ENCODE measurements at places on chromosomes 2 and 18.

DNA sequence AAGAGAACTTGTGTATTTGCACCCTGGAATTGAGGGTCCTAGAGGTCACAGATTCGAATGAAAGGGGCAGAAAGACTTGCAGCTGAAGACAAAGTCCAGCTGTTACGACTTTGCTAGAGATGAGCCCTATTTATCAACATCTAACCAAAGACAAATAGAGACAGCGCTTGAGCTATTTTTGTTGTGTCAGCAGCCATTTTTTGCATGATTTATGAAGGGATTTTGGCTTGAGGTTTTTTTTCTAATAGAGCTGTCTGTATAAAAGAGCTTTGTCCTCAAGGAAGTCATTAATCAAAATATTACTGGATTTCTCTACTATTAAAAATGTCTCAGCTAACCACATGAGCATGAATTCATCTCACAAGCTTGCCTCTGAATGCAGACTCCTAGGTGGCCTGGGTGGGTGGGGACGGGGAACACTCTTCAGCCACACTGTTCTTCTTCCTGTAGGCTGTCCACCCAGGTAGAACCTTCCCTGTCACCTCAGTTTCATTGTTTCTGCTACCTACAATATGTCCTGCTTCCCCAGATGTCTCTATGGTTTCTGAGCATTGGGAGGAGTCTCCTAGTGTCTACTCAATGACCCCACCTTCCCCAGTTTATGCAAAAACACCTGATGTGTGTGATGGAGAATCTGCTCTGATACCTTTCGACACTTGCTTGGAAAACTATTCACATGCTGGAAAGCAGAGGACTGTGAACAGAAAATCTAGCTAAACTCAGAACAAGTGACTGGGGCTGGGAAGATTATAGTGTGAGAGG is 7.2 kb upstream of the CD226 start:
- no peak for DNase-seq

- no peak for DNase-seq
Measured at GRCh38 chr18:3538954-3539617, 89.1 kb downstream of the TGIF1 start.

DNA sequence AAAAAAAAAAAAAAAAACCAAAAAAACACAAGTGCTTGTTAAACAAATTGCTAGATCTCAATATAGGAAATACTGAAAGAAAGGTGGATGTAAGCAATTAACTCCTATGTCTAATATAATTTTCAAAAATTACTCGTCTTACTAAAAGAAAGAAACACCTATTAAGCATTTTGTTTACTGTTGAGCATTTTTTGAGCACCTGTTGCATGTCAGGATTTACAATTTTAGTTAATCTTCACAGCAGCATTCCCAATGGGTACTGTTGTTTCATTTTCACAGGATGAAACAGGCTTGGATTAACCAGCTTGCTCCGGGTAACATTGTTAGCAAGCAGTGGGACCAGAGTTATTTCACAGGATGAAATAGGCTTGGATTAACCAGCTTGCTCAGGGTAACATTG is 4.8 kb downstream of the ZNF638 start:
- no peak for DNase-seq

GRCh38 chr18:38496222-38496793 is 930.7 kb upstream of the CELF4 start:
- no peak for DNase-seq

DNA sequence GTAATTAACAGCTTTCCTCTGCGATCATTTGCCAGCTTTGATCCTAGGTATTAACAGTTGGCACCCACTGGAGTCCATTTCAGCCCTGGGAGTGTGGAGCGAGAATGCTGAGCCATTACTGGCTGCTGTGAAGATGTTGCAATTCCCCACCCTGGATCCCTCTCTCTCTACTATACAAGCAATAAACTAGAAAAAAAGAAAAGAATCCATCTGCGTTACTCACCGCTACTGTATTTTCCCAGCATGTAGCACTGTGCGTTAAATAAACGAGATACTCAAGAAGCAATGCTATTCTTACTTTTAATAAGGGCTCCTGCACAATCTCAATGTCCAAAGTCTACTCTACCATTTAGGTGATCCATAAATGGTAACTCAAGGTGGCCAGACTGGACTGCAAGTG is 8.5 kb downstream of the RTTN start:
- no peak for DNase-seq

GRCh38 chr2:126663184-126663963 is 7.4 kb downstream of the GYPC start:
- no peak for DNase-seq

DNA sequence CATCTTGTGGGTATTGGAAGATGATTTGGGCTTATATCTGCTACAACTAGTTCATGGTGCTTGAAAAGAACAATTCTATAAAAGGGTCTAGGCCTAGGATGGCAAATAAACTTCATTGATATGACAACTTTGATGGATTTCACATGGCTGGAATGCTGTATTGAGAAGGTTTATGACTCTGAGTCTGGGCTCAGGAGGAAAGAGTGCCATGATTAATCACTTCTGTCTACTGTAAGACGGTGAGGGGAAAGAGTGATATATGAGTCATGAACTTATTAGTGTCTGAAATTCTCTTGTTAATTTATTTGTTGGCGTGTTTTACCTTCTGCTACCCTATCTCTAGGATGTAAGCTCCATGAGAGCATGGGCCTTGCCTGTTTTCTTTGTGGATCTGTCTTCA is 17.0 kb upstream of the ADCYAP1 start:
- no peak for DNase-seq

GRCh38 chr2:159193791-159194190 is 92.7 kb downstream of the WDSUB1 start:
- no peak for DNase-seq

DNA sequence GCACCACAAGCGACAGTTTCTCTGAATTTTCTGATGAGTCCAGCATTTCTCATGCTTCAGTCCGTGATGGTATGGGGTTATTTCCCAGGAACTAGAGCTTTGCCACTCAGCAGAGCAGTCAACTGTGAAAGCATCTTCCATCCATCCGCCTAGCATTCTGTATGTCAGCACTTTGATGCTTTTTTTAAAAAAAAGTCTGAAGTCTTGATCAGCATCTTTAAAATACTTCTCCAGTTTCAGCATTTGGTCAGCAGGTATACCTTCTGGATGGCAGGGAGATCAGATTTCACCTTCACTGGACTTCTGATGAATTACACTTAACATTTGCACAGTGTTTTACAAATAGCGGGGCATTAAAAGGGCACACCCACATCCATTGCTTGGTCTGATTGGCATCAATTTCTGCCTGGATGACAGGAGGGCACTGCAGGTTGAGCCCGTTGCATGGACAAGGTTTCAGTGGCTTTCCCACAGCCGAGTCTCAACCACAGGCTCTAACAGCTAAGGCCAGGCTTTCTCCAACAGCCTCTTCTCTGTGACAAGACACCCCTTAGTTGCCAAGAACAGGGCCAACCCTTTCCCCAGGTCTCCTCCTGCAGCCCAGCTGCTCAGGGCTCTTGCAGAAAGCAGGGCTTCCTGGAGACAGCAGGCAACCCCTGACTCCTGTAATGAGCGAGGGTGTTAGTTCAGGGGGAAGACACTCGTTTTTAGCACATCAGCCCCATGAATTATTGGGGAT is 54.0 kb downstream of the EMILIN2 start:
- DNase-seq: no peak

DNA sequence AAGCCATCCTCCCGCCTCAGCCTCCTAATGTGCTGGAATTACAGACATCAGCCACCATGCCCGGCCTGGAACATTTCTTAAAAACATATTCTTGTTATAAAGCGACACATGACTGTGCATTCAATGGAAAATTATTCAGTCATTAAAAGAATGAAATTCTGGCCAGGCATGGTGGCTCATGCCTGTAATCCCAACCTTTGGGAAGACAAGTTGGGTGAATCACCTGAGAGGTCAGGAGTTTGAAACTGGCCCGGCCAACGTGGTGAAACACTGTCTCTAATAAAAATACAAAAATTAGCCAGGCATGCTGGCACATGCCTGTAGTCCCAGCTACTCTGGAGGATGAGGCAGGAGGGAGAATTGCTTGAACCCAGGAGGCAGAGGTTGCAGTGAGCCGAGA is 21.6 kb upstream of the RPRD1A start:
- no peak for DNase-seq

DNA sequence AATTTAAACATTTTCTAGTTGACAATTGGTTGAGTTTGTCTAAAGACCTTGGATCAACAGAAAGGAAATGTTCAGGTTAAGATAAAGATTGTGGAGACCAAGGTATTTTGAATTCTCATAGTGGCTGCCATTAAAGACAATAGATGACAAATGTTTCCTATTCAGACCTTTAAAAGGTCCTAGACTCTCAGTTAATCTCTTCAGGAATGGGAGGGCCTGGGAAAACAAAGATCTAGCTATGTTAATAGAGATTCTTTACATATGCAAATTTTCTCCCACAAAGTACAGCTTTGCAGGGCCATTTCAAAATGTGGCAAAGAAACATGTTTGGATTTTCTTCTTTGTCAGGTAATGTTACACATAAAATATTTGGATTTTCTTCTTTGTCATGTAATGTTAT is 403.9 kb downstream of the SPAG16 start:
- no peak for DNase-seq

GRCh38 chr2:133732982-133733900 is 165.0 kb upstream of the NCKAP5 start:
- DNase-seq: no peak

DNA sequence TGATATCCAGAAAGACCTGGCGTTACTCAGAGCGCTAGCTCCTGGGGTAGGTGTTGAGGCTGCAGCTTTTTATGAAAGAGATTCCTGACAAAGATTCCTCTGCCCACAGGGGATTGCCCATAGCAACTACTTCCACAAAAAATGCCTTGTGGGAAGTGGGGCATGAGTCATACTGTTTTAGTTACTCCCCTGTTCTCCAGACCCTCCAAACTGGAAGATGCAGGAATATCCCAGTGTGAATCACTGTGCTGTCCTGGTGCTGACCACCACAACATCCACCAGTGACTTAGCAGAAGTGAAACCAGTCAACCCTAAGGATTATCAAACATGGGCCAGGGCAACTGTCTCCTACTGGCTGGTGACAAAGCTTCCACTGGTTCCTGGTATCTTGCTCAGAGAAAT is 61.8 kb downstream of the CDH2 start:
- DNase-seq: no peak

- DNase-seq: no peak
Measured at GRCh38 chr2:67927501-67927900, 135.3 kb downstream of the C1D start.

DNA sequence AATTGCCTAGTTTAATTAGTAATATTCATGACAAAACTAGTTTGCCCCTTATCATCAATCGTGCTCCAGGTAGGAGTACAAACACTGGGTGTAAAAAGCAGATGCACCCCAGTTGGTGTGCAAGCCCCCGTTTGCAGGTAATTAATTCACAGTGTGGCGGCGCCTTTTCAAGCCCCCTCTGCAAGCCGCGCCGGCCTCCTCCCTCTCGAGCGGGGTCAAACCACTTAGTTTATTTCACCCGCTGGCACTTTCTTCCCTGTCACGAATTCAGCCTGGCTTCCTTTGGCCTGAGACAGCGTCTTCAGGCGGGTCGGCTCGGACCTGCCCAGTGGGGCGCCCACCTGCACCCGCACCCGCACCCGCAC is 64.7 kb upstream of the MAPRE2 start:
- DNase-seq: no peak

DNA sequence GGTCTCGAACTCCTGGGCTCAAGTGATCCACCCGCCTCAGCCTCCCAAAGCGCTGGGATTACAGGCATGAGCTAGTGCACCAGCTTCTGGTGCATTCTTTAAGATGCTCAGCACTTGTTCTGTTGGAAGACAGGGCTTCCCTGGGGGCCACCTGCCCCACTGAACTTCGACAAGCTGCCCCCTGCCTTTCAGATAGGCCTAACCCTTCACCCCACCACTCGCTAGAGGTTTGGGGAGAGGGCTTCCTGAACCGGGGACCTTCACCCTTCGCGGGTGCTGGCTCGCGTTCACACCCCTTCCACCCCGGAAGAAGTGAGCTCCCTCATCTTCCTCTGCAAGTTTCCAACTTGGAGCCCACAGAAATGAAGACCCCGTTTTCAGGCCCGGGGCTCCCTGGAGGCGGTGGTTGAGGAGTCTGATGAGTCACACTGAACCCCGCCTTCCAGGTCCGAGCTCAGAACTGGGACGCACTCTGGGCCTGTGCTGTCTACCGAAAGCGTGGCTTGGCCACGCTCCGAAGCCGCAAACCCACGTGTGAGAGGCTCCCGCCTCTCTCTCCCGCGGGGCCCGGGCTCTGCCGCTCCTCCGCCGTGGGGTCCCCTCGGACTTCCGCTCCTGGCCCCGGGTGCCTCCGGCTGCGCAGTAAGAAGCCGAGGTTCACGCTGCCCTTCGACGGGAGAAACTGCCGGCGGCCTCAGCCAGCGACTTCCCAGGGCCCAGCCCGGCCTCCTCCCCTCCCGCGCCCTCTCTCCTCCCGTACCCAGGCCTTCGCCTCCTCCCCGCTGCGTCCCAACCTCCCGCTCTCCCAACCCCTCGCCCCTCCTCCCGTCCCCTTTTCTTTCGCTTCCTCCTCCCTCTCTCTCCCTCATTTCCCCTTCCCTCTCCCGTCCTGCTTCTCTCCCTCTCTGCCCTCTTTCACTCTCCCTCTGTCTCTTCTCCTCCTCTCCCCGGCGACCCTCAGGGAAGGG is 47.5 kb upstream of the SP3 start:
- DNase-seq: no peak

DNA sequence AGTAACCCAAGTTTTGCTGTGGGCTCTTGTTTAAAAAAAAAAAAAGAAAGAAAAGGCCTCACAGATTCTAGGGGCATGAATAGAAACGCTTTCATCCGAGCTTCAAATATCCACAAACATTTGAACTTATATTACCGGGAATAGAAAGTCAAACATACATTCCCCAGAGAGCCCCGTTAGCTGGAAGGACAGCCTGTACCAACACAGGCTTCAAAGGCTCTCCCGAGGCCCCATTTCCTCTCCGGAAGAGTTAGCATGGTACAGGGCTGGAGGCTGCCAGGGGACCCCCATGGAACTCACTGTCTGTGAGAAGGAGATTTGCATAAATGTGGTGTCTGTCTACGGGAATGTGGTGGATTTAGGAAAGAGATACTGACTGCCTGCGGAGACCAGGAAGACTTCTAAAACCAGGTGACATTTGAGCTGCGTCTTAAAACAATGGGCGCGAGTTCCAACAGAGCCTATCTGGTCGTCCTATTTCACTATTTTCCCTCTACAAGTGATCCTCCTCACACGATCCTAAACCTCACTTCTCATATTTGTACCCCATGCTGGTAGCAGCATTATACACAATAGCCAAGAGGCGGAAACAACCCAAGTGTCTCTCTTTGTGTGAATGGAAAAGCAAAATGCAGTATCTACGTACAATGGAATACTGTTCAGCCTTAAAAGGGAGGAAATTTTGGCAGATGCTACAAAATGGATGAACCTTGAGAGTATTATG is 820 bp upstream of the MATN3 start:
- DNase-seq: no peak

DNA sequence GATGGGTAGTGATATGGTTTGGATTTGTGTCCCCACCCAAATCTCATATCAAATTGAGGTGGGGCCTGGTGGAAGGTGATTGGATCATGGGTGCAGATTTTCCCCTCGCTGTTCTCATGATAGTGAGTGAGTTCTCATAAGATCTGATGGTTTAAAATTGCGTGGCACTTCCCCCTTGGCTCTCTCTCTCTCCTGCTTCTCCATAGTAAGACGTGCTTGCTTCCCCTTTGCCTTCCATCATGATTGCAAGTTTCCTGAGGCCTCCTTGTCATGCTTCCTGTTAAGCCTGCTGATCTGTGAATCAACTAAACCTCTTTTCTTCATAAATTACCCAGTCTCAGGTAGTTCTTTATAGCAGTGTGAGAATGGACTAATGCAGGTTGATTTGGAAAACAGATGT is 223.2 kb upstream of the APCDD1 start:
- DNase-seq: no peak

Measured in NCI-H1092 (cell line).